ENCODE measurements at places on chromosomes 5 and 9.

- DNase-seq = no peak
Measured at GRCh38 chr9:137166380-137167229, 3.2 kb downstream of the LRRC26 start.

- DNase-seq = no peak
Measured at GRCh38 chr9:31916591-31917241, 467.7 kb upstream of the ACO1 start.

DNA sequence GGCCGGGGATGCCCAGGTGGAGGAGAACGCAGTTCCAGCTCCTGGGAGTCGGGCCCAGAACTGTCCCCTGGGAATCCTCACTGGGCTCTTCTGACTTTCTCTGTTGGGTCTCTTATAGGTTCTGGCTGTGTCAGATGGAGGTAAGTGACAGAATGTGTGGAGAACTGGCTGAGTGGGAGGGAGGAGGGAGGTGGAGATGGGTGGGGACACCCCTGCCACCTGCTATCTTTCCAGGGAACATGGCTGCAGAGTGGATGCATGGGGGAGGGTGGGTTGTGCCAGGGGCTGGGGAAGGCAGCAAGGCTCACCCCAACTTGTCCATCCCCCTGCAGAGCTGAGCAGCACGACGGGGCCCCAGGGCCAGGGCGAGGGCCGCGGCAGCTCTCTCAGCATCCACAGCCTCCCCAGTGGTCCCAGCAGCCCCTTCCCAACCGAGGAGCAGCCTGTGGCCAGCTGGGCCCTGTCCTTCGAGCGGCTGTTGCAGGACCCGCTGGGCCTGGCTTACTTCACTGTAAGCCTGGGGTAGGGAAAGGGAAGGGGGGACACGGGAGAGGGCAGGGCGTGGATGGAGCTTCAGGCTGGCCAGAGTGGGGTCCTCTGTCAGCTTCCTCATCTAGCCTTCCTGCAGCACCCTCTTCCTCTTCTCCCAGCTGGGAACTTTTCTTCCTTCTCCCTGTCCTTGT, 8.3 kb downstream of the RGS14 start:
- no peak for DNase-seq

- no peak for DNase-seq
Measured at GRCh38 chr5:81268521-81269196, 32.7 kb upstream of the ZCCHC9 start.

GRCh38 chr9:98570663-98571440, 137.9 kb downstream of the GABBR2 start:
- DNase-seq = no peak

DNA sequence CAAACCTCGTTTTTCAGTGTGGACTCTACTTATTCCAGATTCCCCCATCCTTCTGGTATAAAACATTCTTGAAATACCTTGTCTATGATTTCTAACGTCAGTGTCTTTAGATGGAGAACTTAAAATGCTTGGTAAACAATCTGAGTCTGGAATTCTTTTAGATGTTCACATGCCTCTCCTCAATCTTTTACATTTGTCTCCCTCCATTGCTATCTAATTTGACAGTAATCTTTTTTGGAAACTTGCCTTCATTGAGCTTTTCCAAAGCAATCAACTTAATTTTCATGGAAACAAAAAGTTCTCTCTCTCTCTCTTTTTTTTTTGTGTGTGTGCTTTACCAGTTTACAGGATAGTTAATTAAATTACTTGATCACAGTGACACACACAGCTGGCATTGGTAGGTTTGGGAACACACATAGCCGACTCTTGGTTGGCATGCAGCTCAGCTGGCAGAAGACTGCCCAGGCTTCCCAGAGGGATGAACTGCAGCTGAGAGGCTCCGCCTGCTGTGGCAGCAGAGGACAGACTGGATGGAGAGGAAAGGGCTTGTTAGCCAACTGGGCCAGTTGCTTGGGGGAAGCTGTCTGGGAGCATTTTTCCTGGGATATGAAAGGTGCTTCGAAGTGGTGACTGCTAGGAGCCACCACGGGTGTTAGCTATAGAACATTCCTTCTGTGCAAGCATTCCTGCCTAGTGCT, 271.3 kb downstream of the ZSWIM6 start:
- no peak for DNase-seq

GRCh38 chr5:150356575-150357294, 762 bp upstream of the TCOF1 start:
- no peak for DNase-seq

DNA sequence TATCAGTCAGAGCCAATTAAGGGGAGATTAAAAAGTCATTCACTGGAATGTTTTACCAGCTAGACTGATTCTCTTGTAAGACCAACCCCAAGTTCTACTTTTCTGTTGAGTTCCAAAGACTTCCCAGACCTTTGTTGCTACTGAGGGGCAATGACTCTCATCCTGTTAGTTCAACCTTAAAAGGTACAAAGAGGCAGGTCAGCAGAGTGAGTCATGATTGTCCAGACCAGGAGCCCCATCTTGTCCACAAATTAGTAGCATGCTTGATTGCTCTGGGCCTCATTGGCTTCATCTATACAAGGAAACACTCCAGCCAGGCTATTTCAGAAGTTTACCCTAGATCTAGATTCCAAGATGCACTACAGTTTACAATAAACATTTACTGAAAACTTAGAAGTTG, 79.9 kb upstream of the IL7R start:
- no peak for DNase-seq

DNA sequence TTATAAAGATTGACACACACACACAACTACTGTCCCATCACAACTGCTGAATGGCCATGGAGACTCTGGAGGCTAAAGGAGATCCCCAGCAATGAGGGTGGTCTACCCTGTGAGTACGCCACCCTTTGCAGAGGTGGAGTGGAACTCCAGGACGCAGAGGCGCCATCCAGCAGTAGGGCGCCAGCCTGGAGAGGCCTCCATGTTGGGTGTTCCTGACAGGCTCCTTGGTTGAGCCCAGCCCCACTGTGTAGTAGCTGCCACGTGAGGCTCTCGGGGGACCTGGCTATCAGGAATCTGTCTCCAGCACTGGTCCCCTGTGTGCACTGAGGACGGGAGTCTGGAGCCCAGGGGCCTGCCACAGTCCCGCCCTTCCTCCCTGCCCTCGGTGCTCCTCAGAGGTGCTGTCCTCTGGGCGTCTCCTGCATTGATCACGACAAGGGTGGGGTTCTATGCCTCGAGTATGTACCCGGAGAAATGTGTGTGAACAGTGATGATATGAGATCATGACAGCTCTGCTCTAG, 72.3 kb downstream of the DAP start:
- no peak for DNase-seq

GRCh38 chr5:76854644-76855043, 4.8 kb downstream of the S100Z start:
- DNase-seq = no peak

DNA sequence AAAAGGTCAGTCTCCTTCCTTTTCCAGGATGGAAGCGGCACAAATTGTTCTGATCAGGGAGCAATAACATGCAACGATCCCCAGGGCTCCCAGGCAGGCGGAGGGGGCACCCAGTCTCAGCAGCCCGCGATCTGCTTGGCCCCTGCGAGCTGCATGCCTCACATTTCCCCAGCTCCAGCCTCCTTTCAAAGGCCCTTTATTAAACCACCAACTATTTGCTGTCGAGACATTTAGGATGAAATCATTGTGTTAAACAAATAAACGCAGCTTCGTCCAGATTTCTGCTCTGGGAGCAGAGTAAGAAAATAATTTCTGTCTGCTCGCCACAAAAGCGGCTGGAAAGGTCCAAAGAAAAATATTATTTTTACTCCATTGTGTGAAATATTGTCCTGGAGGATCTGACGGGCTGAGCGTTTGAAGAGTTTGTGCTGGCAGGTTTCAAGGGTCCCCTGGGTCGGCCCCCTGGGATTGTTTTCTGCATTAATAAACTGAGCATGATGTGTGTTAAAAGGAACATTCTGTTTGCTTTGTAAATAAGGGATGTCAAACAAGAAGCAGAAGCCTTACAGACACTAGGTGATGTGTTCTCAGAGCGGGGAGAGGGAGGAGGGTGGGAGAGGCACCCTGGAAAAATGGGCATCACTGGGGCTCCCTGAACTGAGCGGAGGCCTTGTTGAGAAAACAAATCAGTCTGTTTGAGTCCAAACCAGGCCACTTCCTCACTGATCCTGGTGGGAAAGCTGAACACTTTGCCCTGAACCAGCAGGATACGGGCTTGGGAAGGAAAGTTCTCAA, 110.1 kb downstream of the FOXD1 start:
- DNase-seq = no peak

DNA sequence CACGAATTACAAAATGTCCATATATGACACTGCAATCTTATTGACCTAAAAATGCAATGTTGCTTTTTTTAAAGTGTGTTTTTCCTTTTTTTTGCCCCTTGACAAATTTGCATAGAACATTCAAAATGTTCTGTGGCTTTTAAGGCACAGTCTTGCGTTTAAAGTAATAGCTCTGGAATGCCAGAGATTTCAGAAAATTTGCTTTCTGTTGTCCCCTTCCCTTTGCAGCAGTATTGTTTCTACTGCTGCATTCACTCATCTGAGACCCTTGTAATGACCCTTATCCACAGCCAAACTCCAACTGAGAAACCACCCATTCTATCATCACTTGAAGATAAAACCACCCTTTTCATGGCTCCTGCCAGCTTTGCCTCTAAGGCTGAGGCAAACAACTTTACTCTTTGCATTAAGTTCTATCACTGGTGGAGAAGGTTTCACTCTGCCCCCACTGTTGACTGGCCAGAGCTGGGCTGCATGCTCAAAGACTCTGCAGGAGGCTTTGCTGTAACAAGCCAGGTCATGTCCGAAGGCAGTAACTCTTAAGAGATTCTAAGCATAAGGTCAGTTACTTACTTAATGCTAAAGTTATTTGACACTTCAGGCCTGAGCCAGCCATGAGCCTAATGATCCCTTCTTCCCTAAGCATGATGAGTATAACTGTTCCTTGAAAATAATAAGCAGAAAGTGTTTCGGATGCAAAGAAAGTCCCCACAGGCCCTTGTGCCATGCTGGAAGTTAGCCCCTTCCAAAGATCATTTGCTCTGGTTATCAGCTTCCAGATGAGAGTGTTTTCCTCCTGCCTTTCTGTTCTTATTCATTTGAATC, 101.9 kb downstream of the CD180 start:
- DNase-seq = no peak

DNA sequence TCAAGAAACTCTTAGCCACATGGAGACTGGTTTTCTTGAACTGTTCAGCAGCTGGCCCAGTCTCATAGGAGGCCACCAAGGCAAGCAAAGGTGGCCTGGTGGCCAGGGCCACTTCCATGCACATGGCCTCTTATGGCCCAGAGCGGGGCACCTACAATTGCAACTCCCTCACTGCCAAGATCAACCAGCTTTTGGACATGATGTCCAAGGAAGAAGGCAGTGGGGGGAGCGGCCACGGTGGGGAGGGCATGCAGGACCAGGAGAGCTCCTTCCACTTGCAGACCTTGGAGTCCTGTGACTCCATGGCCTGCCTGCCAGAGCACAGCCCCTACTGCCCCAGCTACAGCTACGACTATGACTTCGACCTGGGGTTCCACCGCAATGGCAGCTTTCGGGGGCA, 398.9 kb upstream of the PTPRD start:
- no peak for DNase-seq

GRCh38 chr9:80294318-80294717, 722.6 kb downstream of the TLE4 start:
- DNase-seq = no peak

- DNase-seq = no peak
Measured at GRCh38 chr5:89071101-89071940, 188.3 kb upstream of the MEF2C start.

- peak; percentile 82 for DNase-seq
Measured at GRCh38 chr5:8457187-8458037, 588.5 kb downstream of the MTRR start.

DNA sequence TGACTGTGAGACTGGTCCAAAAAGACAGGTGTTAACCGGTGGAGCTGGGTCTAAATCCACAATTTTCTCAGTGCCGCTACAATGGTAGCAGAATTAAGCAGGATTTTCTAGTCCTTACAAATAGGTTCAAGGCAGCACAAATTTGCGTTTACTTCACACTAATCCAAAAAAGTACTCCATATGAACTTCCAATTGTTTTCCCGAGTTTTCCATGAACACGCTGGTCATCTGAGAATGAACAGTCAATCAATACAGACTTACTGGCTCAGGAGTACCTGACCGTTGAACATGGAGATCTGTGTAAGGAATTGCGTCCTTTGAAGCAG, 709 bp downstream of the SLC35D2 start:
- no peak for DNase-seq

- DNase-seq = no peak
Measured at GRCh38 chr5:143145243-143146160, 258.0 kb downstream of the NR3C1 start.

DNA sequence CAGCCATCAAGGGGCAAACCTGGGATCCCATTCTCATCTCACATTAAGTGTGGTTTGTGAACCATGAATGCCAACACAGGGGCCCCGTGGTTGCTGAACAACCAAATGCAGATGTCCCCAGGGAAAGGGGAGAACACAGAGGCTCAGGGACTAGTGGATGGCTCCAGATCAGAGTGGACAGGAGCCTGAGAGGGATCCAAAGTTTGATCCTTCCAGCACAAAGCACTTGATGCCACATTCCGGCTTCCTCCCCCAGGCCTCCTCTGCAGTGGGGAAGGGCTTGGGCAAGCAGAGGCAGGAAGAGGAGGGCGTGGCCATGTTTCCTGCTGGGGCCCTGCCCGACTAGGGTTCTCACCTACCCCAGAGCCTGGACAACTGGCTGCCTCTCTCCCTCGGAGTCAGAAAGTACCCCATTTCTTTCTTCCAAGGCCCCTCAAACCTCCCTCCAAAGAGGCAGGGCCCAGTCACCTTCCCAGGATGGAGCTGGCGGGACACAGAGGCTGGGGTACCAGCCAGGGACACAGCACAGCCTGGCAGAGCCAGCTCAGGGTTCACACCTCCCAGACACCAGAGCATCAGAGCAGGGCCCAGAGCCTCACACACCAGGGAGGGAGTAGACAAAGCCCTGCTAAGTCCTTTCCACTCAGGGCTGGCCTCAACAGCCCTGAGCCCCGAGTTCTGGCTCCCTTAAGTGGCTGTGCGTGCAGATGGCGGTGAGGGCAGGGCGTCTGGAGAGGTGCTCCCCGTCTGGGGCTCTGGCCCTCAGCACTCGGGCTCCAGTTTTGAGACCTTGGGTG, 4.3 kb upstream of the RNF44 start:
- peak; percentile 71 for DNase-seq

DNA sequence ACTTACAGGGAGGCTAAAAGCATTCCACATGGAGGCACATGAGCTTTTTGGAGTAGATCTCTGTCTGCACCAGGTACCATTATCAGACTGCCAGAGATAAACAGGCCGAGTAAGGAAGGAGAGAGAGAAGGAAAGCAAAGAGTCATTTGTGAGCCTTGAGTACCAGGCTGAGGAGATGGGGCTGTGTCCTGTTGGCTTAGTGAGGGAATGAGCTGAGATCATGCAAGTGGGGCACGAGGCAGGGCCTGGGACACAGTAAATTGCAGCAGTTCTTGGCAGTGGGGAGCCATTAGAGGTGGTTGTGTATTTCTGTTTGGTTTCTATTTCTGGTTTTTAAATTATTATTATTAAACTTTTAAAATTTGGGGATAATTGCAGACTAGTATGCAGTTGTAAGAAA, 53.3 kb downstream of the TSTD2 start:
- no peak for DNase-seq

GRCh38 chr5:76389513-76390154, 13.5 kb upstream of the IQGAP2 start:
- no peak for DNase-seq
